PC-3 (cell line): ENCODE measurements at places on chromosomes 2 and 18. TPM values are rescaled to one million over a fixed set of nuclear protein-coding genes. Genes with fewer than 3 reads are reported as not detected.

GRCh38 chr2:205772983-205773382, 90.7 kb downstream of the NRP2 start:
- no peak for DNase-seq

DNA sequence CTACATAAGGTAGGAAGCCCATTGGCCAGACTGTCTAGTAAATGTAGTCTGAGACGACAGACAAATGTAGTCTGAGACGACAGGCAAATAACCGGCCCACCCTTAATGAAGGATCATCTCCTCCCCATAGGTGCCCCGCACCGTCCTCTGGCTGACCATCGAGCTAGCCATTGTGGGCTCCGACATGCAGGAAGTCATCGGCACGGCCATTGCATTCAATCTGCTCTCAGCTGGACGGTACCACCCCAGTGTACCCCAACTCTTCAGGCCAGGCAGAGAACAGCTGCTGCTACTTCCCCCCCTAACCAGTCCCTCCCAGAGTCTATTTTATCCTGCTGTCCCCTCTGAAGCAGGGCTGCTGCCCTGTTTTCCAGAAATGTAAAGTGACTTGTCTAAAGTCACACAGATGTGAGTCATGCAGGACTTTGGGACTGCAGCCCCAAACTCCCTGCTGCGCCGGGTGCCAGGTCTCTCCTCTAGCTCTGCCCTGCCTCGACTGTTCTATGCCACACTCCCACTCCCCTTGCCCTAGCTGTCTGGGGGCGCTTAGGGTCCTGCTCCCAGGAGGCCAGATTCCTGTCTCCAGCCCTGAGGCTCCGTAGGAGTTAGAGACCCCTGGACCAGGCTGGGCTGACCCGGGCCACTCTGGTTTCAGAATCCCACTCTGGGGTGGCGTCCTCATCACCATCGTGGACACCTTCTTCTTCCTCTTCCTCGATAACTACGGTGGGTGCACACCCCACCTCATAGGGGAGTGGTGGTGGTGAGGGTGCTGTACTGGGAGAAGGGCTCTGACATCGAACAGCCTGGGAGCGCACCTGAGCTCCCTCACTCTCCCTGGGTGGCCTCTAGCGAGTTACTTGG, 4.7 kb downstream of the SLC11A1 start:
- no peak for DNase-seq

- no peak for DNase-seq
Measured at GRCh38 chr2:36484454-36484853, 113.5 kb downstream of the FEZ2 start.

- no peak for DNase-seq
Measured at GRCh38 chr18:78565240-78565639, 414.4 kb upstream of the SALL3 start.

DNA sequence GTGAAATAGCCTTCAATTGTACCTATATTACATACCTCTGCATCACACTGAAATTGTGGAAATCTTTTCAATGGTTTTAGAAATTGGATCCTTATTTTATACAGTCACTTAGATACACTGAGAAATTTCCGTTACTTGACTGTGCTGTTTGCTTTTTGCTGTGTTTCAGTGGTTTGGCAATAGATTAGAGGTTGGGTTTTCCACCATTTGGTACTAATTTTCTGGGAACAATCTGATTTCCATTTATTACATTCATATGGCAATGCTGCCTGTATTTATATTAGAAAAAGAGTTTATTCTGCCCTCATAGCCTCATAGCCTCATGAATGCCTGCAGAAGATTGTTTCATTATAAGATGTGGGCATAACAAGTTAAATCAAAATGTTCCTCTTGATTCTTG, 285.0 kb downstream of the GULP1 start:
- no peak for DNase-seq

DNA sequence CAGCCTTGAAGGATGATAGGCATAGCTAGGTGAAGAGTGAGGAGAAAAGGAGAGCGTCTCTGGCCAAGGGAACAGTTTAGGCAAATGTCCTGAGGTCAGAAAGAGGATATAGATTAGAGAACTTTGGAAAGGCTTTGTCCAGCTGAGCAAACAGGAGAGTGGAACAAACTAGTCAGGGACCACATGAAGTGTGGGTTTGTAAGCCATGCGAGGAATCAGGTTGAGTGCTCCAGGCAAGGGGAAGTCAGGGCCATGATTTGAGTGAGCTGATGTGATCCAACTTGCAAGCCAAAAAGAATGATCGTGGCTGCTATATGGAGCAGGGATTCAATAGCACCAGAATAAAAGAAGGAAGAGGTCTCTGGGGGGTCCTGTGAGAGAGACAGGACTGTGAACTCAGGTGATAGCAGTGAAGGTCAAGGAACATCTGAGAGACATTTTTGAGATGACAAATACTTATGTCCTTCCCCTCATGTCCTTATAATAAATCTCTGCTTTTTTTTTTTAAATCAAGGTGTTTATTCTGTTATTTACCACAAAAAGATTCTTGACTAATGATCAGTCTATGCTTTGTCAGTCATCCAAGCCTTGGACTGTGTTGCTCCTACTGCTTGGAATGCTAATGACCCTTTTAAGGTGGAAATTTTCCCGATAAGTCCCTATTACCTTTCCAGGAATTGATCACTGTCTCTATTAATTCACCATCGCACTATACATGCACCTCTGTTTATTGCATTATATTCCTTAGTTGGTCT, 472.6 kb downstream of the TXNL1 start:
- no peak for DNase-seq

DNA sequence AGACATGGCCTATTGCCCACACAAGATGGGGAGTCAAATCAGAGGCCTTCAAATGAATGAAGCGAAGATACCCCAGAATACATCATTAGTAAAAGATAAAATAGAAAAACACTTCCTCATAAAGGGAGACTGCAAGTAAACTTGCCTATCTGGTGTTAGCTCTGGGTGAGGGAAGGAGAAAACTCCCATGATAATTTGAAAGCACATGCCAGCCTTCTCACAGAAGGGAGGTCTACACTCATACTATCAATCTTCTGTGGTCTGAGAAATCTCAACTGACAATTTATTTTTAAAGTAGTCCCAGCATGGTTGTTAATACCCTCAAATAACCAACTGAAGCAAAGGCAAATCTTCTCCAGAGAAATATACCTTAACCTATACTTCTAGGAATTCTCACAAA, 75.4 kb downstream of the EXOC6B start:
- DNase-seq: no peak

DNA sequence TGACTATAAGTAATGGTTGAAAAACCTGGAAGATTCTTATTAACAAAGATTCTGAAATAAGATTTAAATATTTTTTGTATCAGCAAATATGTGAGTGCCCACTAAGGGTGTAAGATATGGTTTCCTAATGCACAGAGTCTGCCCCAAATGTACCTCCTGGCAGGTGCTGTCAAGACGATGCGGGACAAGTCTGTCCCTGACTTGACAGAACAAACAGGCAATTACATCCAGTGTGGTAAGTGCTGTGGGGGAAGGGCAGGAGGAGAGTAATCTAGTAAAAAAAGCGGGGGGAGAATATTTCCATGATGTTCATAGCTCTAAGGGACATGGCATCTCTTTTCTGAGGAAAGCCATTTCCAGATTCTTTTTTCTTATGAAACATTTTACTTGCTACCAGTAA, 127.5 kb downstream of the COL4A4 start:
- no peak for DNase-seq

GRCh38 chr2:27323596-27324285, 844 bp upstream of the MPV17 start:
- DNase-seq: peak; percentile 6

DNA sequence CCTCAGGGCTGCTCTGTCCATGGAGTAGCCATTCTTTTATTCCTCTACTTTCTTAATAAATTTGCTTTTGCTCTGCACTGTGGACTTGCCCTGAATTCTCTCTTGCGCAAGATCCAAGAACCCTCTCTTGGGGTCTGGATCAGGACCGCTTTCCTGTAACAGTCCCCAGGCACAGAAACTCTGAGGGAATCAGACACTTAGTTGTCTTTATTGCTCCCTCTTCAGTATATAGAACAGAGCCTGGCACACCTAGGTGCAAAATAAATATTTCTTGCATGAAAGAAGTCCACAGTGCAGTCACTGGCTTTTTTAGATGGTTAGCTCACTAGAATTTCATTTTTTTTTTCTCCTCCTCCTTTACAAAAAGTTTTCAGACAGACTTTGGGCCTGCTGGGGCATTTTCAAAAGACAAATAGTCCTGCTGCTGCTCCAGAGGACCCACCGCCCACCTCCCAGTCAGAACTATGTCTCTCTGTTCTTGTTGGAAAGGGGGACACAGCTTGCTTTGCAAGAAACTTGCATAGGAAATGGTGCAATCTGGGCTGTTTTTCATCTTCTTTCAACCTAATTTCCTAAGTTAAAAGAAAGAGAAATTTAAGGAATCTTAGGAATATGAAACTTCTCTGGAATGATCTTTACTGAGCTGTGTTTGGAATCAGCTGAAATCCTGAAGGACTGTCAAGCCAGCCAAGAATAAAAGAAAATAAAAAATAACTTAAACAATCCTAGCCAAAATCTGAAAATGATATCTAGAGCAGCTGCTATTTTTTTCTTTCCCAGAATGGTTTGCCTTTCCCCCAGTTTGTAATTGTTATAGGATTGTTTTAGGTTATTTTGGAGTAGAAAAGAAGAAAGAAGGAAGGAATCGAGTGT, 31.7 kb upstream of the MAP4K3 start:
- no peak for DNase-seq

DNA sequence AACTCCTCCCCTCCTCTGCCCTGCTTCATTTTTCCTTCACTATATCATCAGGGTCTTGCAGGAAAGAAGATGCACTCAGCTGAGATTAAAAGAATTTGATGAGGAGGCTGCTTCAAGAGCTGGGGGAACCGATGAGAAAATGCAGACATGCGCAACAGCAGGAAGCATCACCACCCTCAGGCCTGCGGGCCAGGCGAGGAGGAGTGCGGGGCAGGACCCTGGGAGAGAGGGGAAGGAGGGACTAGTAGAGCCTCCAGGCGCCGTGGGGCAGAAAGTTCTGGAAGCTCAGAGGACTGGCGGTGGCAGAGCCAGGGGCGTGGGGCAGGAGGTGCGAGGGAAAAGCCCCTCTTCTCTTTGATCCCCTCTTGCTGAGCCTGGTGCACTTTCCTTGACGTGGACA, 108.2 kb downstream of the CD226 start:
- no peak for DNase-seq

DNA sequence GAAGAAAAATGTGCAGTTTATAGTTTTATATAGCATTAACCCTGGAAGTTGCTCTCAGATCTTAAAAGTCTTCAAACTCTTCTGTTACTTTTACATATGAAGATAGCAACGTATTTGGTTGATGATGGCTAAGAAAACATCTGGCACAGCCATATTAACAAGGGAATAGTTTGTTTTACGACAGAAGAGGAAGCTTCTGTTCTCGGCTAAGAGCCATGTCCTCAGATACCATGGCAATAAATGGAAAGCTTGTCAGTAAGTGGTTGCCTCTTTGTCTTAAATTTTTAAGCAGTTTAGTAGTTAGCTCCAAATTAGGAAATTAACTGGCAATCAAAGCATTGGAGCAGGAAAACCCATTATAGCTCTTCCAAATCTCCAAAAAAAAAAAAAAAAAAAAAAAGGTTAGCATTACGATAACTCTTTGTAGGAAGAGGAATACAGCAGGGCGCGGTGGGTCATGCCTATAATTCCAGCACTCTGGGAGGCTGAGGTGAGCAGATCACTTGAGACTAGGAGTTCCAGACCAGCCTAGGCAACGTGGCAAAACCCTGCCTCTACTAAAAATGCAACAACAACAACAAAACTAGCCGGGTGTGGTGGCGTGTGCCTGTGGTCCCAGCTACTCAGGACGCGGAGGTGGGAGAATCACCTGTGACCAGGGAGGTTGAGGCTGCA, 4.5 kb upstream of the STON1 start:
- DNase-seq: no peak

- DNase-seq: peak; percentile 18
Measured at GRCh38 chr2:61469424-61470121, 1.3 kb downstream of the USP34 start.

GRCh38 chr18:63979409-63979920, 9.6 kb downstream of the SERPINB8 start:
- peak; percentile 79 for DNase-seq

DNA sequence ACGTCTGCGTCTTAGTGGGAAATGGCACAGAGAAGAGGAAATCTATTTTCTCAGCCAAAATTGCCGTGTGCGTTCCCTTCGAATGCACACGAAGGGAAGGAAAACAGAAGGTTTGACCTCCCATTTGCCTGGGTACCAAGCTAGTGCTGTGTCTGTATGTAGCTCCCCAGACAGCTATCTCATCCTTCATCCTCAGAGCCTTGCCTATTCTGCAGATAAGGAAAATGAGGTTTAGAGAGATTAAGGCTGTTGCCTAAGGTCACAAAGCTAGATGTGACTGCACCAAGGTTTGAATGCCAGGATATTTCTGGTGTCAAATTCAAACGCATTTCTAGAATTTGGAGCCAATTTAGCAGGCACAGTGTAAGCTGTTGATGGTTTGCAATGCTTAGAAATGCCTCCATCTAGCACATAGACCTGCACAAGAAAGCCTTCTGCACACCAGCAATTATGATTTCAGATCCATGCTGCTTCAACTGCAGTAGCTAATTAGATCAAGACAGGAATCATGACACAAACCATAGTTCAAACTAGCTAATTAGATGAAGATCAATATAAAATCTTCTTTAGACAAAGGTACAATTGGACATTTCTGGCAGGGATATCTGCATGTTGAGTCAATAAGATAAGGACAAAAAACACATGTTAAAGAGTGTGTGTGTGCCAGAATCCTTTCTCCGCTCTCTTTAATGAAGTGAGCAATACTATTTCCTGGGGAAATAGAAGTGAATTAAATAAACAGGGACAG, 115.1 kb downstream of the CMPK2 start:
- no peak for DNase-seq

GRCh38 chr2:45072862-45073237, 63.6 kb upstream of the SIX2 start:
- DNase-seq: no peak

DNA sequence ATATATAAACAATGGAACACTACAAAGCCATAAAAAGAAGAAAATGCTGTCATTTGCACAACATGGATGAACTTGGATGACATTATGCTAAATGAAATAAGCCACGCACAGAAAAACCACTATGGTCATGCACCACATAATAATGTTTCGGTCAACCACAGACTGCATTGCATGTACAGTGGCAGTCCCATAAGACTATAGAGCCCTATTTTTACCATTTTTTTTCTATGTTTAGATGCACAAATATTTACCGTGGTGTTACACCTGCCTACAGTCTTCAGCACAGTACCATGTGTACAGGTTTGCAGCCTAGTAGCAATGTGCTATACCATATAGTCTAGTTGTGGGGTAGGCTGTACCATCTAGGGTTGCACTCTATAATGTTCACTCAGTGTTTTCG, 476.1 kb downstream of the DLGAP1 start:
- no peak for DNase-seq

ELOA2 gene
- total RNA-seq: not detected in 2 replicates

DYTN gene
- not detected in 2 replicates for total RNA-seq

TXNDC2 gene
- total RNA-seq: 0.87 TPM in 1 of 2 replicates, not detected in the other

NUP35 gene
- total RNA-seq: 25.0 and 26.0 TPM in 2 replicates

KLHL14 gene
- not detected in 2 replicates for total RNA-seq

WIPF1 gene
- 0.29 and 1.5 TPM in 2 replicates for total RNA-seq

XIRP2 gene
- 0.11 TPM in 1 of 2 replicates, not detected in the other for total RNA-seq

FAM124B gene
- not detected in 2 replicates for total RNA-seq
